Neural progenitor cell (in vitro differentiated cells): ENCODE measurements at places on chromosomes 4 and X.
A peak's percentile ranks its signal among the peaks of the same experiment; 100 is the strongest.

DNA sequence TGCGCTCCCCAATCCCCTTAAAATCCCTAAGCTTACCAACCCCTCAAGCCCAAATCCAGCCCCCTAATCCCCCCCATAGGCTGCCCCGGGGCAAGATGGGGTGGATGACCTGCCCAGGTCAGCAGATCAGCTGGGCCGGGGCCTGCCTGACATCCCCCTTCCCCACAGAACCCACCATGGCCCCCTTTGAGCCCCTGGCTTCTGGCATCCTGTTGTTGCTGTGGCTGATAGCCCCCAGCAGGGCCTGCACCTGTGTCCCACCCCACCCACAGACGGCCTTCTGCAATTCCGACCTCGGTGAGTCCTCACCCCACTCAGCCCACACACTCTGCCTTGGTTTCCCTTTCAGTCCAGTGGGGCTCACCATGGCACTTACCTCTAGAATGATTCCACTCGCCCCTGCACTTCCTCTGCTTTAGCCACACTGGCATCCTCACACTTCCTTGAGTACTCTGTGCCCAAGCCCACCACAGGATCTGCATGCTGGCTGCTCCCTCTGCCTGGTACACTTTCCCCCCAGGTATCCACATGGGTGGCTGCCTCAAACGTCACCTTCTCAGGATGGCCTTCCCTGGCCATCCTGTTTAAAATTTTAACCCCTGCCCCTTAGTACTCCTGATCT lies 1.1 kb downstream of the TIMP1 start:
- DNase-seq: no peak

DNA sequence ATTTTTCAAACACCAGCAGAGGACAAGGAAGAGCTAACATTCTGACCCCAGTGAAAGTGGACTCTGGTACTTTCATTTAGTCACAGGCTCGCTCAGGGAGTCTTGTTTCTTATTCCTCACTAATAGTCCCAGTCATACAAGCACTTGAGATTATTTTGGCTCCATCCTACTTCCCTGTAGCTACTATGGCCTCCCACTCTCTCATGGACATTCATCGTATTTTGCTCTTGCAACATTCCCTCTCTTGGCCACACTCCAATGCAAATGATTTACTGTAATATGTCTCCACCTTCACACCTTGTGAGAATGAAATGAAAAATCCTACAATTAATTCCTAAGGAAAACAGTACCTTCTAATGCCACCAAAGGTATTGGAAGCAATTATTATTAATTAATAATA lies 21.3 kb downstream of the PLRG1 start:
- DNase-seq: no peak

DNA sequence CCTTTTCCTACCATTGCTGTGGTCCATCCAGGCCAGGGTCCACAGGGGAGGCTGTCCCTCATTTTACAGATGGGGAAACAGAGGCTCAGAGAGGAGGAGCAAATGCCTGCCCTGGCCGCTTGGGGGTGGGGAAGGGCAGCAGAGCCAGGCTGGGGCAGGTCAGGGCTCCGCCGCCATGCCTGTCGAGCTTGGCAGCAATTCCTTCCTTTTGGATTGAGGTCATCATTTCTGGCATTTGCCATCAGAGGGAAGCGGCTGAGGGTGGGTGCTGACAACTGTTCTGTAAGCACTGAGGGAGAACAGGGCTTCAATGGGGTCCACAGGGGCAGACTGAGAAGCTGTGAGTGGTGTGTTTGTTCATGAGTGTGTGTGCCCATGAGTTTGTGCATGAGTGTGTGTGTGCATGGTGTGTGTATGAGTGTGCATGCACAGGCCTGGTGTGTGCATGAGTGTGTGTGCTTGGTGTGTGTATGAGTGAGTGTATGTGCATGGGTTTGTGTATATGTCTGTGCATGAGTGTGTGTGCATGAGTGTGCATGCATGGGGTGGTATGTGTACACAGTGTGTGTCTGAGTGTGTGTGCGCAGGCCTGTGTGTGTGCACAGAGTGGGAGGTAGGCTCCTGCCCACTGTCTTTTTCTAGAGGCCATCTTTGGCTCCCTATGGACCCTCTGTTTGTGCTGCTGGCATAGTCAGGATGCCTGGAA lies 115.2 kb downstream of the SORCS2 start:
- no peak for DNase-seq

- DNase-seq: no peak
Measured at GRCh38 chrX:125137521-125137920, 182.2 kb upstream of the TEX13C start.

- DNase-seq: peak; percentile 34
Measured at GRCh38 chr4:77430847-77431246, 174.8 kb upstream of the CXCL13 start.

DNA sequence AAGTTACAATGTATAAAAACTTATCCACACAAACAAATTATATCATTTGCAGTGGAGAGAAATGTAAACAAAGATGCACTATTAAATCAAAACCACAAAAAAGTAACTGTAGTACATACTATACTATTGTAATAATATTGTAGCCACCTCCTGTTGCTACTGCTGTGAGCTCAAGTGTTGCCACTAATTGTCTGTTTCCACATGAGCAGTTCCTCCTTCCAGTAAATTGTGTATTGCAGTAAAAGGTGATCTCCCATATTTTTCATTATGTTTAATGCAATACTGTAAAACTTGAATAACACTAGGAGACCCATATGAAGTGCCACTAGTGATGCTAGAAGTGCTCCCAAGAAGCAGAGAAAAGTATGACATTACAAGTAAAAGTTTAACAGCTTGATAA lies 11.7 kb downstream of the LIN54 start:
- DNase-seq: no peak

DNA sequence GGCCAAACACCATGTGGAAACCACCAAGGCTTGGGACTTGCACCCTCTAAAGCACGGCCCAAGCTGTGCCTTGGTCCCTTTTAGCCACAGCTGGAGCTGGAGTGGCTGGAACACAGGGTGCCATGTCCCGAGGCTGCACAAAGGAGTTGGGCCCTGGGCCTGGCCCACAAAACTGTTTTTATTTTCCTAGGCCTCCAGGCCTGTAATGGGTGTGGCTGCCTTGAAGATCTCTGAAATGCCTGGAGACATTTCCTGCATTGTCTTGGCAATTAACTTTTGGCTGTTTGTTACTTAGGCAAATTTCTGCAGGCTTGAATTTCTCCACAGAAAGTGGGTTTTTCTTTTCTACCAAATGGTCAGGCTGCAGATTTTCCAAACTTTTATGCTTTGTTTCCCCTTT lies 55.7 kb downstream of the IL15 start:
- no peak for DNase-seq

DNA sequence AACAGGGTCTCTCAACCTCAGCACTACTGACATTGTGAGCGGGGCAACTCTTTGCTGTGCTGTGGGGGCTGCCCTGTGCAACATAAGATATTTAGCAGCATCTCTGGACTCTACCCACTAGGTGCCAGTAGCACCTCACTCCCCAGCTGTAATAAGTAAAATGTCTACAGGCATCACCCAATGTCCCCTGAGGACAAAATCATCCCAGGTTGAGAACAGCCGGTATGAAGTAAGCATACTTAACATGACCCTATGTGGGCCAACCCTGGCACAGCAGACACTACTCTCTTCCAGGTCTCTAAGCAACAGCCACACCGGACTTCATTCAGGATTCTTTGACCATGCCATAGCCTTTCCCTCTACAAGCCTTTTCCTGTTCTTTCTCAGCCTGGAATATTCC lies 10.5 kb upstream of the MGST2 start:
- DNase-seq: peak; percentile 33

DNA sequence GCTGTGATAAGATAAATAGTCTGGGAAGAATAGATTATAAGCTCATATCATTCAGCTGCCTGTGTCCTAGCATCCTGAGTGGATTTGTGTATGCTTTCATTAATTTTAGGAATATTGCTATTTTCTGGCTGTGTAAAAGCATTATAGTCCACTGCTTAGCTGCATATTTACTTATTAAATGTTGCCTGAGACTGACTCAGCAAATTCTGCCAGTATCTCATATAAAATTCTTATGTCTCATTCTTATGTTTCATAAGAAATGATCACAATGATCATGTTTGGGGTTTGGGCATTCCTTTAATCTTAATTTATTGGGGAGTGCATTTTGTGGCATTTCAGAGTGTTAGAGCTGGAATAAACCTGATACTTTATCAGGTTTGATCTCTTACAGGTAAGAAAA lies 34.9 kb downstream of the RASSF6 start:
- no peak for DNase-seq

GRCh38 chr4:87251106-87251505 lies 30.7 kb upstream of the KLHL8 start:
- peak; percentile 52 for DNase-seq

- no peak for DNase-seq
Measured at GRCh38 chrX:121666171-121666570, 618.8 kb downstream of the GLUD2 start.

- DNase-seq: no peak
Measured at GRCh38 chrX:155819525-155819924, 61.6 kb upstream of the VAMP7 start.

GRCh38 chr4:87093443-87094123 lies 126.8 kb downstream of the KLHL8 start:
- DNase-seq: peak; percentile 77

DNA sequence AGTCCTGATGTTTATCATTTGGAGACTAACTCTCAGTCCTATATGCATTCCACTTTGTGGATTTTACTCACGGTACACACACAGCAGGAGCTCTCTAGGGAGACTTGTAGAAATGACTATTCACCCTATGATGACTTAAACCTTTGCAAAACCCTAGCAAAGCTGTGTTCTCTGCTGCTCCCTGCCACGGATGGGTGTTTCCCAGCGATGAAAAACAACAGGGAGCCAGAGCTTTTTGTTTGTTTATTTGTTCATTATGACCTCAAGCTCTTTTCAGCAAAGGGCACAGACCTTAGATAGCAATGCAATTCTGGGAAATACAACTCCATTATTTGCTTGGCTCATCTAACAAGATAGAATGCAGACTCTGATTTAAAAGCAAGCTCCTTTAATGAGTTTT lies 156.6 kb downstream of the GRIA3 start:
- DNase-seq: peak; percentile 28

GRCh38 chr4:8291036-8291682 lies 21.6 kb downstream of the HTRA3 start:
- no peak for DNase-seq

DNA sequence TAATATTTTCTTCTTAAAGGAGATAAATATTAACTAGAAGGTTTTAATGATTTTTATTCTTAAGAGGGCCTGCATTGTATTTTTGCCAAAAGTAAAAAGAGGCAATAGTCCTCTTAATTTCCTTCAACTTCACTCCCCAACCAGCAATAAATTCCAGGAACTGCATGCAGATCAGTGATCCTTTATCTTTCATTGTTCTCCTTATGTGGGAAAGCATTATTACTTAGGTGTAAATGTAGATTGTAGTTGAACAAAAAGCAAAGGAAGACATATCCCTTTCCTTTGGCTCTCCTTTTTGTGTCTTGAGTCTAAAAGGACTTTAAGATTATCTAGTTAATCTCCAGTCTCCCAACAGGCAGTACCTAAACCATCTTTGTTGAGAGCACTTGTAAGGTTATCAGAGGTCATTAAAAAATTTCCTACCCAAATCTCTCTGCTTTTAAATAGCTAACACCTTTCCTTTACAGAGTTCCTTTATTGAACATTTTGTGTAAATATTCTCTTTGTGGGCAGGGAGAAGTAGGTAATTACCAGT lies 55.3 kb downstream of the RAPGEF2 start:
- DNase-seq: peak; percentile 54

DNA sequence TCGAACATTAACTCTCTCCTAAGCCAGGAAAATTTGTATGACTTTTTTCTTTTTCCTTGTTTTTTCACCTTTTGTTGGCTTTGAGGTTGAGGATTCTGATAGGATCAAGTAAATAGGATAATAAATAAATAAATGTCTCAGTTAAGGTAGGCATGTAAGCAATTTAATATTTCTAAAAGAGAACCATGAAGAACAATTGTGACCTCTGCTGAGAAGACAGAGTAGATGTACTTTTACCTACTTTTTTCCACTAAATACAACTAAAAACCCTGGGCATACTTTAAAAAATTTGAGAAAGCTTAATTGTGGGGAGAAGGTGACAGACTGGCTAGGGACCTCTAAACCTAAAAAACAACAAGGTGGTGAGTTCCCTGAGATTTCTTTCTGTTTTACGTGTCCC lies 31.6 kb upstream of the CLNK start:
- no peak for DNase-seq

DNA sequence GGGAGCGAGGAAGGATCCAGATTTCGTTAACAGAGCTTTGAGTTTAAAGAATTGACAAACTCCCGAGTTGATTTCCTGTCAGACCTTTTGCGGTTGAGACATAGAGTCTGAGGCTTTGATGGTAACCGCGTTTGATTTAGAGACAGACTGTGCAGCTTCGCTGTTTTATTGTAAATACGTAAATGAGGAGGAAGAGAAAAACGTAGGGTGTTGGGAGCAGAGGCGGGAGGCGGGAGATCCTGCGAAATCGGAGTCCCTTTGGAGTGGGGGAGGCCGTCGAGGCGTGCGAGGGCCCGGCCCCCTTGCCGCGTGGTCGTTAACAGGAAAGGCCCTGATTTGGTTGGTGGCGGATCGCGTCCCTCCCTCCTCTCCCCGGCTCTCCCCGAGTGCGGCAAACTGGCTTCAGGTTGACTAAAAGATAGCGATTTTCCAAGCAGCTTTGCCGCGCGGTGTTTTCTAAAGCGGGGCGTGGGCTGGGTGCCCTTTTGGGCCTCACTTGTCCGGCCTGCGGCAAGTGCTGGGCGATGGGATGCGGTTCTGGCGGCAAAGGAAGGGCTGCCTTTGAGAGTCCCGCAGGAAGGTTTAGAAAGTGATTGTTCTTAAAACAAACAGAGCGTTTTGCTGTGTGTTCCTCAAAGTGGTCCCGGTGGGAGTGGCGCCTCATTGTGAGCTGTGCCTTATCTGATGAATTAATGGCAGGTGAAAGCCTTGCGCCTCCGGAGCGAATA lies 857 bp downstream of the SCML1 start:
- DNase-seq: peak; percentile 48

DNA sequence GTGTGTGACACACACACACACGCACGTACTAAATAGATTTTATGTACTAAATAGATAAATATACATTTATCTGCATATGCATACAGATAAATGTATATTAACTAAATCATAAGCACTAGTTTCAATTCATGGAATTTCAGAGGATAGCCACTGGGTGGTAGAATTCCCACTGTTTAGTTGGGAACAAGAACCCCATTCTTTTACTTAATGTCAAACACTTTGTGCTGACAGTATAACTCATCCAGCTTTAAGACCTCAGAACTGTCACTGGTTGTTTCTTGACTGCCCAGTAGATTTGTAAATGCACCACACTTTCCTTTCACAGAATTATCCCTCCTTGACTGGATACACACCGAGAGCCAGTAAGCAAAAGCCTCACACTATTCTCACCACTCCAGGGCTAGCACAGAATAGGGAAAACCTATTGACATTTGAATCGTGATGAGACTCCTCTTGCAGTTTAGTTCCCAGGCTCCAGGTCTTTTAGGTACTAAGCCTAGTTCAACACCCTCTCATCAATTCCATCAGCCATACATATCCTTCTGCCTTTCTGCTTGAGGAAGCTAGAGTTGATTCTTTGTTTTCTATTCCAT lies 32.4 kb downstream of the PPARGC1A start:
- DNase-seq: no peak

GRCh38 chrX:68428431-68428830 lies 4.9 kb downstream of the OPHN1 start:
- DNase-seq: no peak
